KBM-7 (cell line): ENCODE measurements at places on chromosomes 6 and 20.

DNA sequence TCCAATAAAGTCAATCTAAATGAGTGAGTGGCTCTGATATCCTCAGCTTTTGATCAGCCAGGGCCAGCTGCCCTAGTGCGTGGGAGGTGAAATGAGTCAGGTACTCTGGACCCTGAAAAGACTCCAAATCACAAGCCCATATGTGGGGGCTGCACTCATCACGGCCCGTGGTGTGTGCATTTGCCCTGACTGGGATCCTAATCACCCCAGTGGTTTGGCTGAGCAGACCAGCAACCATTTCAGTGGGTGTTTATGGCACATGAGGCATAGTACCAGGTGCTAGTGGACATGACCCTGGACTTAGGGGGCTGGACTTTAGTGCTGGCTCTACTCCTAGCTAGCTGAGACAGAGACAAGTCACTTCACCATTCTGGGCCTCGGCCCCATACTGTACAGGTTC is 39.4 kb downstream of the SCML4 start:
- no peak for DNase-seq

DNA sequence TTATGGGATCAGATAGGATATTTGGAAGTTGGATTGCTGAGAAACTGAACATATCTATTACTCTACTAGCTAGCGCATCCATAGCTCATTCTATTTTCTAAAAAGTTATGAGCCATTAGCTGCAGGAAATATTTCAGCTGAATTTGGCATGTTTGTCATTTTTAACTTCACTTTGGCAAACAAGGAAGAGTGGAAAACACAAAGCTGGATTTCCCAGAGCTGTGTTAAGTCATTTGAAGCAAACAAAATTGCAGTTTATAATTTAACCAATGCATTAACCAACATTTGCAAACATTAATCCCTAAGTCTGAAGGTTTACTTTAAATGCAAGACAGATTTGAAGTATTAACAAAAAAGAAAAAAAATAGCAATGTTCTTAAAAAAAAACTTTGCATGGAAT is 1.2 kb downstream of the ALDH8A1 start:
- no peak for DNase-seq

DNA sequence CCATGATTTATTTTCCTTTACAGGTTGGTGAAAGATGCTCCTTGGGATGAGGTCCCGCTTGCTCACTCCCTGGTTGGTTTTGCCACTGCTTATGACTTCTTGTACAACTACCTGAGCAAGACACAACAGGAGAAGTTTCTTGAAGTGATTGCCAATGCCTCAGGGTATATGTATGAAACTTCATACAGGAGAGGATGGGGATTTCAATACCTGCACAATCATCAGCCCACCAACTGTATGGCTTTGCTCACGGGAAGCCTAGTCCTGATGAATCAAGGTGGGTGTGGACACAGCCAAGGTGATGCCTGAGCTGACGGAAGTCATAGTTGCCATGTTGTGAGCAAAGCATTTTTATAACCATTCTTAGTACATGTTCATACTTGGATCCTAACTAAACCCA is 34.6 kb upstream of the CALHM6 start:
- DNase-seq: no peak

DNA sequence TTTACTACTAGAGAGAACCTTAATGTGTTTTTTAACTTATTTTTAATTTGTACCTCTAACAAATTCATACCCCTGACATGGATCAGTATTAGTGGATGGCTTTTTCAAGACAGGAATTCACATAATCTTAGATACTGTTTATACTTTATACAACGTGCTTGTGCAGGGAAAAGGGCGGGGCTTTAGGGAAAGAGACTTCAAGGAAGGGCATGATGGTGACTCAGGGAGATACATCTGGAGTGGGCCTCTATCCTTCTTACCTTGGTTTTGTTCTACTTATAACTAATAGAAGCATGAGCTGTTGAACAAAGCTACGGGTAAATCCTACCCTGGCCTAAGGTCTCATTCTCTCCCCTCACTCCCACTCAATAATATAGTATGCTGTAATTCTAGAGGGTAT is 160.8 kb downstream of the C6orf58 start:
- no peak for DNase-seq

GRCh38 chr20:31580706-31581105 is 24.4 kb upstream of the ID1 start:
- no peak for DNase-seq

DNA sequence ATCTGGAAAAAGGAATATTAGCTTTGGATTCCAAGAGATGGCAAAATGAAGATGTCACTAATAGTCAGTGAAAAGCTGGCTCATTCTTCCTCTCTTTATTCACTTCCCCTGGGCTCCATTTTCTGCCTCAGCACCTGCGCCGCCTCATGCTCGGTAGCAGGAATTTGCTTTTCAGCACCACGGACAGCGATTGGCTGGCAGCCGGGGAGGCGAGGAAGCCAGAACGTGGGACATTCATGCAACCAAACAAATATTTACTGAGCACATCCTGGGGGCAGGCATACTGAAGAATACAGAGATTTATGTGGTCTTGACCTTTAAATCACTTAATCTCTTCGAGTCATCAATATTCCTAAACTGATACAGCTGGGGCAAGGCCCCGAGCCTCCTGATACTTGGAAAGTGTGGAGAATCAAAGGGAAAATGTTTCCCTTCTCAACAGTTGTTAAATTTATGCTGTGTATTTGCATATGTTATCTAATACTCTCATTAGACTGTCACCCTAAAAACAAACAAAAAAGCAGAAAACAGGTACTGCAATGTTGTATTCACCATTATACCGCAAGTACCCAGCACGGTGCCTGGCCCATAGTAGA is 12.1 kb upstream of the PDYN start:
- DNase-seq: peak; percentile 69

- DNase-seq: no peak
Measured at GRCh38 chr6:140623498-140623897, 1249.0 kb upstream of the CITED2 start.

GRCh38 chr20:8402798-8403197 is 270.7 kb downstream of the PLCB1 start:
- DNase-seq: no peak

GRCh38 chr6:44071670-44072451 is 55.4 kb downstream of the MRPL14 start:
- no peak for DNase-seq

- no peak for DNase-seq
Measured at GRCh38 chr6:145327586-145327985, 407.7 kb downstream of the EPM2A start.

- DNase-seq: no peak
Measured at GRCh38 chr6:135158397-135158796, 22.7 kb upstream of the MYB start.

GRCh38 chr6:63321821-63322220 is 2.0 kb upstream of the LGSN start:
- no peak for DNase-seq

GRCh38 chr6:20927130-20927860 is 393.0 kb downstream of the CDKAL1 start:
- no peak for DNase-seq

DNA sequence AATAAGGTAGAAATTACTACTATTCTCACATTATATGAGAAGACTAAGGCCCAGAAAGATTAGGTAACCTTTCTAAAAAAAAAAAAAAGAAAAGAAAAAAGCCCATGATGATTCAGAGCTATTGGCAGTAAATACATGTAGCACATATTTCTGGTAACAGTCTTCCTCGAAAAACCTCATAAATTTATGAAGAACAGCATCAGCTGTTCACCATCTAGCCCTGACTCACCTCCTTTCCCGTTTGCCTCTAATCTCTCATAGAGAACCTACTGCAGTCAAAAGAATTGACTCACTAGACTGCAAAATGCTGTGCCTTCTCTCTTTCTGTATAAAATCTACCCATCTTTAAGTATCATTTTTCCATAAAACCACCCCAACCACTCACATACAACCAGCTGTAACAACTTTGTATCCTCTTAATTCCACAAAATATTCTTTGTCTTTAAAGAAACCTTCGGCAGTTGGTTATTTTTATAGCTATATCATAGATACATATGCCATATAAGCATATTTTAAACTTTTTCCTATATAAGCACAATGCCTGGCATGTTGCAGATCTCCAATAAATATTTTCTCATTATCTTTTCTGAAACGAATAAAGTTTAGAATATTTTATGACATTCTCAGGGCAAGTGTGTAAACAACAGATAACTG is 152.7 kb upstream of the ENPP5 start:
- no peak for DNase-seq

DNA sequence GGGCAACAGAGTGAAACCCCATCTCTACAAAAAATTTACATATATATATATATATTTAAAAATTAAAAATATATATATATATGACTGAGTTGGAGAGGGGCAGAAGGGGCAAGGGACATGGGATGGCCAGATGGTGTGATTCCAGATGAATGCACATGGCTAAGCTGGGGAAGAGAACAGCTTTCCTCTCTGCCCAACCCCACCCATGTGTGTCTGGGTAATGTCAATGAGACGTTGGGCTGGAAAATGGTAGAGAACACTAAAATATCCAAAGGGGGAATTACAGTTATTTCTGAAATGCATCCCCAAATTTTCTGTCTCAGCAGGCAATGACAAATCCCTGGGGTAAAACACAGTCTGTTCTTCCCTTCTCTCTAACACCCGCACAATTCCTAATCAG is 31.2 kb upstream of the CCND3 start:
- DNase-seq: no peak

DNA sequence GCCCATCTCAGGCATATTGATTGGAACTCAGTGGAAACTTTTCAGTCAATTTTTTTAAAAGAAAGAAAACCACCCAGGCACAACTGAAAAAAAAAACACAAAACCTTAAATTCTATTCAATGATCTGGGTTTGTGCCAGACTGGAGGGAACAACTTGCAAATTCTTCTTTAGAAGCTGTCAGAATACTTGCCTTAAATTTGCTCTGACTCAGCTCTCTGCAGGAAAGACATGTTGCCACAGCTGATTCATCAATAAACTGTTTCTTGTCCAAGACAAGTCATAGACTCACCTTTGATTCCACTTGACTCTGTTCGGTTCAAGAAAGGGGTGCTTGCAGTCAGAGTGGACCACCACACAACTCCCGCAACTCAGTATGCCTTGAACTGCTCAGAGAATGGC is 117.8 kb upstream of the F13A1 start:
- no peak for DNase-seq

- no peak for DNase-seq
Measured at GRCh38 chr20:24701668-24702067, 232.2 kb downstream of the SYNDIG1 start.
